ENCODE measurements at places on chromosomes 11 and 22. TPM values are rescaled to one million over a fixed set of nuclear protein-coding genes. Genes with fewer than 3 reads are reported as not detected.

- no peaks in the 10 kb centered on the region for H3K36me3 ChIP-seq
- H3K4me1 ChIP-seq, result no peaks in the 10 kb centered on the region
- H3K27me3 ChIP-seq, result peaks cover 4% of the 10 kb centered on the region
- H3K4me3 ChIP-seq, result no peak overlapping the region
- H3K27ac ChIP-seq, result no peak overlapping the region
- peak; percentile 28 for DNase-seq
These were observed 164.6 kb downstream of the FEZ1 start for GRCh38 chr11:125331357-125332035.

GRCh38 chr11:22163394-22163797, 29.5 kb upstream of the ANO5 start:
- H3K27me3 ChIP-seq, result no peaks in the 10 kb centered on the region
- peak; percentile 40 for DNase-seq
- H3K36me3 ChIP-seq, result no peaks in the 10 kb centered on the region
- no peak overlapping the region for H3K4me3 ChIP-seq
- no peaks in the 10 kb centered on the region for H3K4me1 ChIP-seq
- no peak overlapping the region for H3K27ac ChIP-seq

GRCh38 chr22:38965614-38966379, 8.4 kb downstream of the APOBEC3A start:
- H3K4me3 ChIP-seq, result no peak overlapping the region
- peak; percentile 63 for DNase-seq
- no peaks in the 10 kb centered on the region for H3K27me3 ChIP-seq
- H3K4me1 ChIP-seq, result peaks cover 48% of the 10 kb centered on the region
- no peaks in the 10 kb centered on the region for H3K36me3 ChIP-seq

- DNase-seq, result no peak
- no peak overlapping the region for H3K27ac ChIP-seq
- H3K4me1 ChIP-seq, result no peaks in the 10 kb centered on the region
- no peaks in the 10 kb centered on the region for H3K36me3 ChIP-seq
- no peaks in the 10 kb centered on the region for H3K27me3 ChIP-seq
These were observed 615.6 kb upstream of the KIRREL3 start for GRCh38 chr11:127616158-127616557.

GRCh38 chr11:7417328-7417727, 68.0 kb upstream of the OLFML1 start:
- H3K36me3 ChIP-seq, result no peaks in the 10 kb centered on the region
- no peaks in the 10 kb centered on the region for H3K27me3 ChIP-seq
- DNase-seq, result no peak
- H3K4me3 ChIP-seq, result no peak overlapping the region
- no peaks in the 10 kb centered on the region for H3K4me1 ChIP-seq
- H3K27ac ChIP-seq, result no peak overlapping the region

GRCh38 chr11:117560780-117561530, 233.3 kb downstream of the CEP164 start:
- DNase-seq, result peak; percentile 47
- no peak overlapping the region for H3K4me3 ChIP-seq
- no peaks in the 10 kb centered on the region for H3K4me1 ChIP-seq
- no peaks in the 10 kb centered on the region for H3K36me3 ChIP-seq
- H3K27ac ChIP-seq, result no peak overlapping the region

PRR33 gene
- not detected for total RNA-seq

P2RY6 gene
- total RNA-seq, result 65.8 TPM

HBB gene
- 2,679 TPM for total RNA-seq

RIBC2 gene
- total RNA-seq, result 0.27 TPM

CECR2 gene
- 3.0 TPM for total RNA-seq

MOGAT2 gene
- 0.23 TPM for total RNA-seq

CDHR5 gene
- not detected for total RNA-seq

SLC25A18 gene
- 5.5 TPM for total RNA-seq

All from spleen (tissue), 13 donors.